ENCODE measurements at places on chromosomes 5 and 9.
A peak's percentile ranks its signal among the peaks of the same experiment; 100 is the strongest.

DNA sequence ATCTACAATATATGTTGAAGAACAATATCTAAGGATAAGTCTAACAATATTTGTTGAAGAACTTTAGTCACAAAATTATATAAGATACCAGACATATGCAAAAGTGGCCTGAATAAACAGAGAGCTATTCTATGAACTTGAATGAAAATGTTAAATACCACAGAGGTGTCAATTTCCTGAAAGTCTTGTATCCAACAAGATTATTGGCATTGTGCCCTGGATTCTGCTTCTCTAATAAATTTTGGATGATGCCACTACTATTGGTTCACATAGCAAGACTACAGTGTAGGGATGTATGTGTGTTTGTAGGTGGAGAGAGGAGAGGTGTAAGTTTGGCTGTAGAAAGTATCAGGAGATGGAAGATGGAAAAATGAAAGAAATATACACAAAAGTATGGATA is 731.8 kb upstream of the RGMB start:
- DNase-seq, result no peak

GRCh38 chr5:16179511-16179935 is at the start of gene MARCHF11:
MARCHF11 (minus strand) TSS chr5:16179791; CDS start chr5:16179575, 216 bp downstream.
- no peak for DNase-seq

DNA sequence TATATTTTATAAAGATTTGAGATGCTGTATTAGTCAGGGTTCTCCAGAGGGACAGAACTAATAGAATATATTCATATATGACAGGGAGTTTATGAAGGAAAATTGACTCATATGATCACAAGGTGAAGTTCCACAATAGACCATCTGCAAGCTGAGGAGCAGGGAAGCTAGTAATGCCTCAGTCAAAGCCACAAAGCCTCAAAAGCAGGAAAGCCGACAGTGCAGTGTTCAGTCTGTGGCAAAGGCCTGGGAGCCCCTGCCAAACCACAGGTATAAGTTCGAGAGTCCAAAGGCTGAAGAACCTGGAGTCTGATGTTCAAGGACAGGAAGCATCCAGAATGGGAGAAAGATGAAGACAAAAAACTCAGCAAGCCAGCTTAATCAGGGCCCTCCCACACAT is 382.2 kb downstream of the LRRC70 start:
- DNase-seq, result no peak

- DNase-seq, result no peak
These were observed 450.9 kb downstream of the CCDC171 start for GRCh38 chr9:16003785-16004184.

DNA sequence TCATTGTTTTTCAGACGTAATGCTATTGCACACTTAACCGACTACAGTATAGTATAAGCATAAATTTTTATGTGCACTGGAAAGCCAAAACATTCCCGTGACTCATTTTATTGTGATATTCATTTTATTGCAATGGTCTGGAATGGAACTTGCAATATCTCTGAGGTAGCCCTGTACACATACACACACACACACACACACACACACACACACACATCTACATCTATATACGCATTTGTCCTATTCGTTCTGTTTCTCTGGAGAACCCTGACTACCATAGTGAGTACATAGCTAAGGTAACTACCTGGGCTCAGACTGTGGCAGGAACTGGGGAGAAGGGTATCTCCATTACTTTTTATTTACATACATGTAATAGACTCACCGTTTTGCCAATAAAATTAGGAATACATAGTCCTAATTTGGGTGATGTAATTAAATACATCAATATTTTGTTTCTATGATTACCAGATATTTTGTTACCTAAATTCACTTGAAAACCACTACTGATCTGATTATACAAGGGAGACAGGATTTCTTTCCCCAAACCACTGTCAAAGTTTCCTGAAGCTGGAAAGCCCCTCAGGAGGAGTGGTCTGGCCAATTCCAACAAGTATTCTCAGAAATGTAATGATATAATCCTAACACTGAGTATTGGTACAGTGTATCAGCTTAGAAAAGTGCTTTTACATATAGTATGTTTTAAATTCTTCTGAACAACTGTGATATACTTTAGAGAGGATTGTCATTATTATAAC is 74.0 kb upstream of the PLPP1 start:
- DNase-seq, result no peak

GRCh38 chr5:59446356-59446755 is 447.2 kb downstream of the PDE4D start:
- DNase-seq, result no peak

DNA sequence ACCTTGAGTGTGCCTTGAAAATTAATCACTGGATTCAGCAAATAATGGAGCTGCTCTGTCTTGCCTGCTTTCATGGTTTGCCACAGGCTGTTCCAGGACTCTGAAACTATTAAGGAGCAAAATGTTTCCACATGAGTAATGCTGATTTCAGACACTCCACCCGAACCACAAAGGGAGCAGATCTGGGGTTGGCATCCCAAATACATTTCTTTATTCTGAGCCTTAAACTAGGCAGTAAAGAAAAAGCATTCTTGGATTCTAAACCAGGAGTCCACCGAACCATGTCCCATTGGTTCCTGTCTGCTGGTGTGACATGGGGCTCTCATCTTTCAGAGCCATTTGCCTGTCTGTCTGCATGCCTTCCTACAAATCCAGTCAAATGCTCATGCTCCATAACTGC is 10.1 kb upstream of the C1QTNF3 start:
- no peak for DNase-seq

GRCh38 chr9:75941066-75941465 is 50.6 kb downstream of the PCSK5 start:
- DNase-seq, result no peak

GRCh38 chr9:132634327-132634726 is 35.5 kb downstream of the DDX31 start:
- no peak for DNase-seq

- peak; percentile 74 for DNase-seq
These were observed 29.8 kb upstream of the HMCN2 start for GRCh38 chr9:130235558-130236435.

GRCh38 chr5:5795074-5795771 is 372.7 kb downstream of the ICE1 start:
- no peak for DNase-seq

GRCh38 chr9:136899196-136899595 is 12.9 kb downstream of the TRAF2 start:
- DNase-seq, result no peak

DNA sequence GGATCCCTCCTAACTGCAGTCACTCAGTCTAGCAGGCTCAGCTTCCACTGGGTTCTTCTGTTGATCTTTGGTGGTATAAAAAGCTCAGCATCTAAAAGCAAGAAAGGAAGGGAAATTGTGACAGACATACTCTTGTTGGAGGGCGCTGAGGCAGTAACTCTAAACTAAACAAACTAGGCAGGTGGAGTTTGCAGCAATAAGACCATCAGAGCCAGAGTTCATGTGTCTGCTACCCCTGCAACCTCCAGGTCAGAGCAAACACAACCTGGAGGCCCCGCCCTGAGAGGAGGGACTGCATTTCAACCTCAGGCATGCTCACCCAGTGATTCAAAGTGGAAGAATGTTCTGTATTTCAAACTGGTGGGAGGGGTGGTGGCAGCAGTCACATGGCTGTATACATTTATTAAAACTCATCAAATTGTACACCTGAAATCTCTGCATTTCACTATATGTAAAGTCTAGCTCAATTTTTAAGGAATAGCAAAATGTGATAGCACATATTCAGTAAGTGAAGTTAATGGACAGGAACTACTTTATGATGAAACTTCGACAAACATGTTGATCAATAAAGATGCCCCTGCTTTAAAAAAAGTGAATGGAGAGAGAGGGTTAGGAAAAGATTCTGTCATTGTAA is 7.1 kb downstream of the ACTL7A start:
- no peak for DNase-seq

Measured in activated CD8-positive, alpha-beta memory T cell treated with anti-CD3 and anti-CD28 coated beads, Interleukin-2, amount 50 U/mL, for 4 hours (primary cell).